Fibroblast of skin of left biceps (primary cell): ENCODE measurements at places on chromosomes 5 and 9.

DNA sequence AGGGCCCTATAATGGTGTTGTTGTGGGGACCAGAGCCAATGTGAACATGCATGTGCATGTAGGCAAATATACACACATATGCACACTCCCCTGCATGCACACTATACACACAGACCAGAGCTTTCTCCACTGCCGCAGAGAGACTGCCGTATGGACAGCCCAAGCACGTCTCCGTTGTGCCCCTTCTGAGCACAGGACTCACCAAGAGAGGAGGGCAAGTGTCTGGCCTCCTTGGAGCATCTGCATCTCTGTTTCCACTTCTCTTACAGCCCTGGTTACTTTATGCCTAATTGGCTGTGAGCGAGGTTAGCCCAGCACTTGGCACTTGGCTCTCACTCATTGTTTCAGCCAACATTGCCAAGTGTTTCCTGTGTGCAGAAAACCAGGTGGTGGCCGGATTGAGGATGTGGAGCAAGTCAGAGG lies 30.4 kb downstream of the CSF2 start:
- DNase-seq = no peak

DNA sequence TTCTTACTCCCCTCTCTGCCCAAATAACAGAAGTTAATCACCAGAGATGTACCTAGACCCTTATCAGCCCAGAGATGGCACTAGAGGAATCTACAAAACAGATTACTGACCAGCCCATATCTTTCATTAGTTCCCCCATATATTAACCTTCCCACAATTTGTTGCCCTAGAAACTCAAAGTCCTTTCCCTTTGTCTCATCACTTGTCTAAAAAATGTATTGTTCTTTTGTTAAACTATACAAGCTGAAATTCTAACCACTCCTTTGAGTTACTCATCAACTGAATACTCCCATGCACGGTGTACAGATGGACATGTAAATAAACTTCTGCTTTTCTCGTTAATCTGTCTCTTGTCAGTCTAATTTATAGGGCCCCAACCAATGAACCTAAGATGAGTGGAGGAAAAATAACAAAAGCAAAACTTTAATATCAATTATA lies 130.9 kb downstream of the CCDC192 start:
- DNase-seq = no peak

- DNase-seq = no peak
Observed at GRCh38 chr9:35397216-35397698, 92.7 kb upstream of the RUSC2 start.

DNA sequence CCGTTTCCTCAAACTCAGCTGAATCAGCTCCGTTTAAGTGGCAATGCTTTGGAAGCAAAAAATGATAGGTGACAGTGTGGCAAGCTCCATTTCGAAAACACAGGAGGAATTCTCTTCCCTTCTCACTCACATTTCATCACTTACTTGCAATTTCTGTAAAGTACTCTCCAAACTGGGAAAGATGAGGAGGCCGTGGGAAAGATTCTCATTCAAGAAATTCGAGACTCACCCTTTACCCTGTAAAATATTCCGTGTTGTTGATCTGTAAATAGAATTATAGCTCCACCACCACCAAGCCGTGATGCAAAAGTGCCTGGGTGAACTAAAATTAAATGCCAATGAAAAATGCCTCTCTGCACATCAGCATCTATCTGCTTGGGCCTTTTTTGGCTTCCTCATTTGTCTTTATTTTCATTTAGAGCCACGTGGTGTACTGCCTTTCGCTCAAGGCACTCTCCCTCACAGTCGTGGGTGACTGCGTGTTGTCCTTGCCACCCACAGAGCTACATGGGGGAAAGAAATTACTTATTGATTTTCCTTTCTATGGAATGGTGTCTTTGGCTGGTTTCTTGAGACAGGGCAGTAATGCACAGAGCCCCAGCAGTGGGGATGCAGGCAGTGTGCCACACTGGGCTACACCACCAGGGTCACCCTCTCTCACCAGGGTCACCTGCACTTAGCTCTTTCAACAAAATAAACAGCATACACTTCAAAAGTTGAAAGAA lies 289.3 kb upstream of the TAS2R1 start:
- no peak for DNase-seq

DNA sequence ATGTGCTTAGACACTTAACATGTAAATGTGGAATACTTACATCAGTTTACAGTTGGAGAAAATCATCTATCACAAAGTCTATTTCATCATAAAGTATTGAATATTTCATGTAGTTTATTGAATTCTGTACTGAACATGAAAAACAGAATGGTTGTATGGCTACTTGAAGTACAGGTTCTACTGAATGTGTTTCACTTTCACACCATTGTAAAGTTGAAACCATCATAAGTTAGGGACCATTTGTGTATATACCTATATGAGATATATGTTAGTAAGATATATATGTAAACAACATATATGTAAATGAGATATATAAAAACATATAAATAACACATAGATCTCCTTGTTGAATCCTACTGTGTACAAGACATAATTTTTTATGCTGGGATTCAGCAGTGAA lies 63.0 kb upstream of the TAF11L2 start:
- no peak for DNase-seq

GRCh38 chr5:5418006-5418405 lies 4.5 kb upstream of the ICE1 start:
- no peak for DNase-seq

DNA sequence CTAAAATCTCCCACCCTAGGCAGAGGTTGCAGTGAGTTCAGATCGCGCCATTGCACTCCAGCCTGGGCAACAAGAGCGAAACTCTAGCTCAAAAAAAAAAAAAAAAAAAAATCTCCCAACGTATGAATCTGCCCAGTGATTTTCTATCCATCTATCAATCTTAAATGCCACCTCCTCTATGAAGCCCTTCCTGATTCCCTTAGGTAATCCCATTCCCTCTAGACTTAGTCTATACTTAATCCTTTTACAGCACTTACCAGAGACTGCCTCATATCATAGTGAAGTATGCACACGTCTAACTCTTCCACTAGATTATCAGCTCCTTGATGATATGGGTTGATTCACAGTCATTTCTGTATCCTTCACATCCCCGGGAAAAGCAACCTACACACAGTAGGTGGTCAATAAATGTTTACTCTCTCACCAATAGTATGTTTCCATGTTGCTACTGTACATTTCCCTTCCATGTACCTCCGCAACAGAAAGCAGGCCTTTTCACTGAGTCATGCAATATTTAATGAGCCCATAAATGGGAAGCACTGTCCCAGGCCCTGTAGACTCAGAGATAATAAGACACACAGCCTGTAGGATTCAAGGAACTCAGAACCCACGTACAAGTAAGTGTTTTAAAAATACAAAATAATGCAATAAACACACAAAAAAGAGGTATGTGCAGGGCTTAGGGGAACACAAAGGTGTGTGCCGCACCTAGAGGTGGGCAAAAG lies 1.2 kb downstream of the DROSHA start:
- DNase-seq = no peak

GRCh38 chr5:67453111-67453905 lies 256.7 kb upstream of the CD180 start:
- DNase-seq = no peak

- DNase-seq = no peak
Observed at GRCh38 chr5:8577792-8578191, 708.8 kb downstream of the MTRR start.
